ENCODE measurements at places on chromosomes 16 and 17.
A peak's percentile ranks its signal among the peaks of the same experiment; 100 is the strongest.

DNA sequence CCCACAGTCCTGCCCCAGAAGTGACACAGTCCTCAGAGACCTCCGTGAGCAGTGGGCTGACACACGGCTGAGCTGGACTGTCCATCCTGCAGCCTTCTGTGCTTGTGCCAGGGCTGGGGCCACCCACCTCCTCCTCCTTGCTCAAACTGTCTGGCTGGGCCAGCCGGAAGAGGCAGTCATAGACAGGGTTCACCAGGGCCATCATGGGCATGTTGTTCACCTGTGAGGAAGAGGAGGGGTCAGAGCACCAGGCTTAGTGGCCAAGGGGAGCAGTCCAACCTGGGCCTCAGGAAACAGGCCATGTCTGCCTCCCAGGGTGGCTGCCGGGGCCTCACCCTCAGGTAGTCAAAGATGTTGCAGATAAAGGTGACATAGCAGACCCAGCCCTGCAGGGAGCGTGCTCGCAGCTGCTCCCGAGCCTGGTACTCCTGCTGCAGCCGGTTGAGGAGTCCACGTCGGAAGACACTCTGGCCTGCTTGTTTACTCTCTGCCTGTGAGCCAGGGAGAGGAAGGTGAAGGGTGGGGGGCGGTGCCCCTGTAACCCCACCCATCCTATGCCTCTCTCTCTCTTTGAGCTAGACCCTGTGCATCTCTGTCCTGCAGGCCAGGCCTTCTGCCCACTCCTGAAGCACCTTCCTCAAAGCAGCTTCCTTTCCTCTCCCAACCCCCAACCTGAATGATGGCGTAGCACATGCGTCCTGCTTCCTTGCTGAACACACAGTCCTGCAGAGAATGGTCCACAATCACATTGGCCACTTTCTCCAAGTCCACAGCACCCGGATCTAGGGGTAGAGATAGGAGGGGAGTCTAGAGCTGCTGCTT lies 3.4 kb downstream of the MIF4GD start:
- peak; percentile 29 for DNase-seq

- no peak for DNase-seq
Measured at GRCh38 chr16:81006211-81006812, 373 bp downstream of the CMC2 start.

DNA sequence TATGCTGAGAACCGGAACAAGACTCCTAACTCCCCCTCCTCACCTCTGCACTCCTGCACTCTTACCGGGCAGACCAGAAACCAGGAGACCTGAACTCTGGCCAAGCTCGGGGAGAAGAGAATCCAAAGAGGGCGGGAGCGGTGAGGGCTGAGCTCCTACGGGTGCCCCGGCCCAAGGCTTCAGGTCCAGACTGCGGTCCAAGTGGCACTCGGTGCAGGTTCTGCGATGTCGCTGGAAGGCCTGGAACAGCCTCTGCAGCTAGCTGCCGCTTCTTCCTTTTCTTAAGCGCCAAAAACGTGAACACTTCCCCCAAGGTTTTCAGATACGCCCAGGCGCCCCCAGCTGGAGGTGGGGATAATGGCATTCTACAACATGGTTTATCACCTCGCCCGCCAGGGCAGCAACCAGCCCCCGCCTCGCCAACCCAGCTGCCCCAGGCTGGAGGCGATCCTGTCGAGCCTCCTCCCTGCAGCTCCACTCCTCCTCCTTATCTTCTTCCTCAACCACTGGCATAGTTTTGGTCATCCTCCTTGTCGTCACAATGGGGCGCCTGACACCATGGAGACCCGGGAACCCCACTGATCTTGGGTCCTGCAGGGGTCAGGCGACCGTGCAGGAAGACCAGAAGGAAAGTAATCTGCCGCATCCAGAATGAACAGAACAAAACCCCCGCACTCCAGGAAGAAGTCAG lies 1735.9 kb downstream of the TP53TG3F start:
- no peak for DNase-seq

GRCh38 chr17:9195411-9195810 lies 174.1 kb downstream of the NTN1 start:
- no peak for DNase-seq

- no peak for DNase-seq
Measured at GRCh38 chr16:4389051-4389955, 17.7 kb downstream of the VASN start.

DNA sequence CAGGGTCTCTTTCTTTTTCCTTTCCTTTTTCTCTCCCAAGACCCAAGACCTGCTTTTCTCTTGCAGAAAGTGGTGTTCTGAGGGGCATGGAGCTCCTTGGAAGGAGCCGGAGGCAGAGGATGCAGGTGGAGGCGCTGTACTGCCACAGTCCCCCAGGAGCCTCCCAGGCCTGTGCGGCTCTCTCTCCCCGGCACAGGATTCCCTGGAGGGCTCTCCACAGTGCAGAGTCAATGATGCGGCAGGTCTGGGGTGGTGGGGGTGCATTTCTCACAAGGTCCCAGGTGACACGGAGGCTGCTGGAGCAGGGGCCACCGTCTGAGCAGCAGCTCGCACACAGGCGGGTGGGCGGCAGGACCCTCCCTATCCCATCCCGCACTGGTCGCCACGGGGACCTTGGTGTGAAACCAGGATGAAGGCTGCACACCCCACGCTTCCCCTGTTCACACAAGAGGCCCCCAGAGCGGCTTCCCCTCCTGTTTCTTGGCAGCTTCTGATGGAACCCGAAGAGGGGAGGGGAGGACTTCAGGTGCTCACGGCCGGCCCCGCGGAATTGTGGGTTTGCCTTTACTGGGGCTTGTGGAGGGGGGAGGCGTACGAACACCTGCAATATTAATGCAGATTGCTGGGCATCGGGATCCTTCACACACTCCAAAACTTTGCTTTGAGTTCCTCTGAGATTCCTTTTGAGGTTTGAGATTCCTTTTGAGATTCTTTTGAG lies 186.9 kb downstream of the ENGASE start:
- no peak for DNase-seq

- DNase-seq = peak; percentile 63
Measured at GRCh38 chr16:66714654-66715307, 18.2 kb upstream of the CMTM4 start.

- no peak for DNase-seq
Measured at GRCh38 chr17:46771561-46772474, 46.7 kb downstream of the WNT3 start.

DNA sequence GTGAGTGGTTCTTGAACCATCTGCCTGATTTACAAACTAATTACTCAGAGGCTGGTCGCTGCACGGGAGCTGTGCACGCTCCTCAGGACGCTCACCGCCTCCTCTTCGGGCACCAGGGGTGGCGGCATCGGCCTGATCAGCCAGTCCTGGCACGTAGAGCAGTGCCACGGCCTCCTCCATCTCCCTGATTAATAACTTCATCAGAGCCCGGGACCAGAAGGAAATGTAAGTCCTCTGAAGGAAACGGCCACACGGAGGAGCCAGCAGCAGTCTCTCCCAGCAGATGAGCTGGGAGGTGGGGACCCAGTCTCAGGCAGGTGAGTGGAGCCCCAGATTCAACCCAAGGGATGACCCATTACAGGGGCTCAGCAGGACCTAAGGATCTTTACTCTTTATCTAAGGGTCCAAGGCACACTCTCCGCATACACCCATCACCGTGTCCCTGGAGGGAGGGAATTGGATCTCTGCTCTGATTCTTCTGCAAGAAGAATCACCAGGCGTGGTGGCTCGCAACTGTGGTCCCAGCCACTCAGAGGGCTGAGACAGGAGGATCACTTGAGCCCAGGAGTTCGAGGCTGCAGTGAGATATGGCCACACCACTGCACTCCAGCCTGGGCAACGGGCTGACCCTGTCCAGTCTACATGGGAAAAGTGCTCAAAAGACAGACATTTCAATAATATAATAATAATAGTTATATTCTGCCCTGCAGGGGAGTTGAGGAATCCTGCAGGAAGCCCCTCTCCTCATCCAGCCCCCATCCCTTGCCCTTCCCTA lies 366.5 kb downstream of the SEC14L1 start:
- no peak for DNase-seq

- DNase-seq = peak; percentile 52
Measured at GRCh38 chr17:50114849-50115357, 15.1 kb downstream of the SAMD14 start.

- no peak for DNase-seq
Measured at GRCh38 chr17:48070195-48070594, 22.0 kb downstream of the NFE2L1 start.

DNA sequence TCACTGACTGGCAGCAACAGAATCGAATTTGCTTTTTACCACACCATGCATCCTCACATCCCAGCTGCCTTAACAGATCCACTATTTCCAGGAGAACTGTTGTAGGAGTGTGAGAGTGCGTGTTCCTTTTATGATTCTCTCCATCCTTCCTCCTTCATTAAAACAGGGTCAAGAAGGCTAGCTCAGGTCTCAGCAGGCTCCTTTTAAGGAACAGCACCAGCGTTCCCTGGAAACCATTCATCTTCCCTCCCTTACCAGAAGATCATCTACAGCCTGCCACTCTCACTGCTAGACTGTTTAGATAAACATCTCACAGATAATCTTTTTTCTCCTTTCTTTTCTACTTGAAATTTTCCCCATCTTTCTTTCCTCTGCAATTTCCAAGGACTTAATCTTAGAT lies 1531.9 kb upstream of the CDH8 start:
- no peak for DNase-seq

DNA sequence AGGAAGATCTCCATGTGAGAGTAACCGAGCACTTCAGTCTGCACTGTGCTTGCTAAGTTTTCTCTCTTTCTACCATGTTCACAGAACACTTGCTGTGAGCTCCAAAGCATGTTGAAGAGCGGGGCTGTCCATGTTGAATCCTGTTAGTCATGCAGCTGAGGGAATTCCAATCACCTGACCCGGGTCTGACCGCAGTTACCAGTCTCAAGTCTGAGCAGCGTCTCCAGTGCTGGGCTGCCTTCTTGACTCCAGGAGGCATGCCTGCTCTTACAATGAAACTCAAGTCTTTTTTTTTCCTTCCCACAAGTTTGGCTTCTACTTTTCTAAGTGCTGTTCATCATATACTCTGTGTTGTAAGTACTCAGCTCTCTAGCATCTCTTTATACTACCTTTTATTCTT lies 44.3 kb downstream of the HOXB1 start:
- DNase-seq = no peak

DNA sequence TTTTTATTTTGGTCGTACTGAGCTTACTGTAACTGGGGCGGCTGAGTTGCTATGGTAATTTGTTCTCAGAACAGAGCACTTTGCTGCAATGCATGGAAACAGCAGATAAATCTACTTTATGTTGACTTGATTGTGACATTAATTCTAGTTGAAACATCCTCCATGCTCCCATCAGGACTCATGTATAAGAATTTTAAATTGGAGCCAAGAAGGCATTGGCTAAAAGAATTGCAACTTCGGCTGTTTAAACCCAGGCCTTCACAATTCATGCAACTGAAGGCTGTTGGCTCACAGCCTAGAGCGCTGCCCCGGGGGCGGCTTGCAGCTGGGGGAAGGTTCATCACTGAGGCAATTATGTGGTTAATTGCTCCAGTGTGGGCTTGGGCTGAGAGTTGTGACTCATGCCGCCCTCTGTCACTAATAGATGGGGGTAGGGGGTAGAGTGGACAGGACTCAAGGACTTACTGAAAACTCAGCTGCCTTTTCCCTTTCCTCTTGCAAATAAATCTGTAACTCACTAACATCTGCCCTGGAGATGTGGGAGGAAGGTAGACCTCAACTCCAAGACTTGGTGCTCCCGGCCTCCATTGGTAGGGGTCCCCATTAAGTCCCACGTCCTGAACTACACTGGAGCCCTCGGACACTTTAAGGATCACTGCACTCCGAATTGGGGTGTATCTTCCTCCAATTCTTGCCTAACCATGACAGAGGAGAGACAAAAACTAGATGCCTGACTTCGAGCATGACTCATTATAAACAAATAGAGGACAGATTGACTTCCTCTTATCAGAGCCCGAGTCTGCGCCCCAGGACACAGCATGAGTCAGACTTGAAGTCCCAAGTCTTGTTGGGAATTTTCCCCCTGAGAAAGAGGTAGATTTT lies 37.5 kb downstream of the ERCC4 start:
- DNase-seq = peak; percentile 51

GRCh38 chr17:77772899-77773358 lies 185.6 kb upstream of the TNRC6C start:
- no peak for DNase-seq

DNA sequence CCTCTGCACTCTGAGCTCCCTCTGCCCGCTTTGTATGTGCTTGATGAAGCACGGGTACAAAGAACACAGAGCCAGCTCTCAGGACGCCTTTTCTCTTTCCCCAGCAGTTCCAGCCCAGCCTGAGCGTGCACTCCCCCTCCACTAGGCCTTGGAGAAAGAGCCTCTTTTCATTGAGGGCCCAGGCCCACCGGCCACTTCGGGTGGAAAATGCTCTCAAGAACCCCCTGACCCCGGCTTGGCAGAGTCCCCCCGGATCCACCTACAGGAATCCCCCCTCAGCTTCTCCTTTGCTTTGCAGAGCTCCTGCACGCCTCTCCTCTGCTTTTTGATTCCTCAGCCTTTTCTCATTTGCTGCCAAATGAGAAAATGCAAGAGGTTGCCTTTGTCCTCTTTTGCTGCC lies 30.2 kb downstream of the MRC2 start:
- no peak for DNase-seq

- no peak for DNase-seq
Measured at GRCh38 chr16:30567991-30568638, 3.4 kb downstream of the ZNF688 start.

GRCh38 chr16:86970279-86970678 lies 346.9 kb downstream of the C16orf95 start:
- DNase-seq = no peak

Data from NCI-H2081 (cell line).